ENCODE measurements at places on chromosomes 3 and 15.

DNA sequence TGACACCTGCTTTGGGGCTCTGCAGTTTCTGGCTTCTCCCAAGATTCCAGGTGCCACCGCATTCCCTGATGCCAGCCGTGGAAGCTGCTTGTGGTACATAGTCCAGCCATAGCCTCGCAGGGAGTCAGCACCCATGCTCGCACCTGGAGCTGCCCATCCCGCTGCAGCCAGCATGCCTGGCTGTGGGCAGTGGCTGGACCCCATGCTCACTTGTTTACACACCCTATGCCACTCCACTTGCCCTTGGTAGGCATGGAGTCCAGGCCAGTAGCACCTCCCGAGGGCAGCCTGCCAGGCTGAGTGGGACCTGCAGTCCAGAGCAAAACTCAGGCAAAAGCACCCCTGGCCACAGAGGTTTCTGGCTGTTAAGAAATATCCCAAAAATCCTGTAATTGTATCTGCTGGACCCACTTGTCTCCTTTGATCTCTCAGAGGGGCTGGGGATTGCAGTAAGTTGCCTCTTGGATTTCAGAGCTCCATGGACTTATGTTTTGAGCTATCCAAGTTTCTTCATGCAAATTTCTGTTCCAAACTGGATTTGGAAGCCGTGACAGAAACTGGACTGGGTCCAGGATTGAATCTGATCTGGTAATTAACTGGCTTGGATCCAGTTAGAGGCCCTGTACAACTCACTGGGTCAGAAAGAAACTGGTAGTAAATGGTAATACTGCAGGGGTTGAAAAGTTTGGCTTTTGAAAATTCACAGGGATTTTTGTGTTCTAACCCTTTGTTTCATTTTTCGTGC, 149.3 kb downstream of the FMN1 start:
- DNase-seq = no peak

DNA sequence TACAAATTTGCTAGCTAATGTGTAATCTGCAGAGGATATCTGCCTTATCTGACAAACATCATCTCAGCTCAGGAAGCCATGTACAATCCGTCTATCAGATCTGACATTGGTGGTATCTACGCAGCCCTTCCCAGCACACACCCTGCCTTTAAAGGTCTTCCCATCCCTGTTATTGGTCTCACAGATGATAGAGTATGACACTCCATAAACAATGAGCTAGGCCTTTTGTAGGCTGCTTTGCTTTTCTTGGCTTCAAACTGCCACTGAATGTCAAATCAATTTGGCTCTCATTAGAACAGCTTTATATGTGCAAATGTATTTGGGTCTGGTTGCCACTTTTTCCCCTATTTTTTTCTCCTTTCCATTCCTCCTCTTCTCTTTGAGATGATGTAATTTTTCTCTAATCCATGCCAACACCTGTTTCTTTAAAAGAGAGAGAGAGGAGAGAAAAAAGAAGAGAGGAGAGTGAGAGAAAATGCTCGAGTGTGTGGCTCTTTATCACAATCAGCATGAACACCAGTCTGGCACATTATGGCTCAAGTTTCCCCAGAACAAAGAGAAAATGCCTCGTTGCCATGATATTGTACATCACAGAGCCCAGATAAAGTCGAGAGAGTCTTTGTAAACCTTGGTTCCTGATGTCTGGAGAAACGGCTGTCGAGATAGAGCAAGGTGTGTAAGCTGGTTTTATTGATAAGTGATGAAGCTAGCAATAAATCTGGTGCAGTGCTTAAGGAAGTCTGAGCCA, 80.8 kb upstream of the DPH6 start:
- DNase-seq = no peak

GRCh38 chr3:50138266-50139200, 16.6 kb upstream of the SEMA3F start:
- DNase-seq = no peak

- DNase-seq = no peak
These were observed 107.7 kb downstream of the CHCHD4 start for GRCh38 chr3:14016900-14017475.
